Heart right ventricle (tissue), 16 donors: ENCODE measurements at places on chromosomes 16 and 17.
A peak's percentile ranks its signal among the peaks of the same experiment; 100 is the strongest.

GRCh38 chr17:44502598-44503146 is 534 bp downstream of the GPATCH8 start:
- peaks cover 46% of the 10 kb centered on the region for H3K4me1 ChIP-seq

DNA sequence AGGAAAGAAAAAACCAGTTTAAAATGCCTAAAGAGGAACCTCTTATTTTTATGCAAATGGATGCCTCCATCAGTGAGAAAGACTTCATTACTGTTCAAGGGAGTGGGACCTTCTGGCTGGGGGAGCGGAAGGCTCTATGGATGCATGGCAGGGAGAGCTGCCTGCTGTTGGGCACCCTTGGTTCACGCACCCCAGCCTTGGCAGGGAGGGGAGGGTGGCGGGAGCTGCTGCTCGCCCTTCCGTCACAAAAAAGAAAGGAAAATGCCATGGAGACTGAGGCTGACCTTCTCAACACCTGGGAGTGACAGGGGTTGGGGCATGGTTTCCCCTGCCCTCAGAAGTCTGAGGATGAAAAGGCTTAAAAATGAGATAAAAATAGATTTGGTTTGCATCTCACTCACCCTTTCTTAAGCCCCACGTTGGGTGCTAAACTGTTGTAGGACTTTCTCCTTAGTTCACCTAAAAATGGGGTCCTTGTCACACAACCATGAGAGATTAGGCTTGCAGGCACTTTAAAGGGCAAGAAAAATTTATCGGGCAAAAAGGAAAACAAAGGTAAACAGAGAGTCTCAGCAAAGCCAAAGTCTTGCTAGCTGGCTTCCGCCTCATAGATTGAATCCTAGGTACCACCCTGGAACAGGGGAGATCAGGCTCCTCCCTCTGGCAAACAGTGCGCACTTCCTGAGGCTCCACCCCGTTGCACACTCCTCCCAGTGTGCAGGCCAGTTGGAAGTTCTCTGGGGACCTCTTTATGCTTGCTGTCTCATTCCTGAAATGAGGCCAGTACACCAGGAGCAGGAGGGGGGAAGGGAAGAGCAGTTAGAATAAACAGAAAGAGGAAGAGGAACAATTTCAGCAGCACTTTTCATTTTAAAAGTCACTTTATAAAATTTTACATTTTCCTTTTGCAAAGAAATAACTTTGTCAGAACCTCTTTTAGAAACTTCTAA is 31.6 kb downstream of the PHKB start:
- peak; percentile 93 for DNase-seq
- peak overlapping the region; percentile 81 for H3K27ac ChIP-seq
- H3K27me3 ChIP-seq: no peaks in the 10 kb centered on the region
- H3K4me1 ChIP-seq: peaks cover 33% of the 10 kb centered on the region

DNA sequence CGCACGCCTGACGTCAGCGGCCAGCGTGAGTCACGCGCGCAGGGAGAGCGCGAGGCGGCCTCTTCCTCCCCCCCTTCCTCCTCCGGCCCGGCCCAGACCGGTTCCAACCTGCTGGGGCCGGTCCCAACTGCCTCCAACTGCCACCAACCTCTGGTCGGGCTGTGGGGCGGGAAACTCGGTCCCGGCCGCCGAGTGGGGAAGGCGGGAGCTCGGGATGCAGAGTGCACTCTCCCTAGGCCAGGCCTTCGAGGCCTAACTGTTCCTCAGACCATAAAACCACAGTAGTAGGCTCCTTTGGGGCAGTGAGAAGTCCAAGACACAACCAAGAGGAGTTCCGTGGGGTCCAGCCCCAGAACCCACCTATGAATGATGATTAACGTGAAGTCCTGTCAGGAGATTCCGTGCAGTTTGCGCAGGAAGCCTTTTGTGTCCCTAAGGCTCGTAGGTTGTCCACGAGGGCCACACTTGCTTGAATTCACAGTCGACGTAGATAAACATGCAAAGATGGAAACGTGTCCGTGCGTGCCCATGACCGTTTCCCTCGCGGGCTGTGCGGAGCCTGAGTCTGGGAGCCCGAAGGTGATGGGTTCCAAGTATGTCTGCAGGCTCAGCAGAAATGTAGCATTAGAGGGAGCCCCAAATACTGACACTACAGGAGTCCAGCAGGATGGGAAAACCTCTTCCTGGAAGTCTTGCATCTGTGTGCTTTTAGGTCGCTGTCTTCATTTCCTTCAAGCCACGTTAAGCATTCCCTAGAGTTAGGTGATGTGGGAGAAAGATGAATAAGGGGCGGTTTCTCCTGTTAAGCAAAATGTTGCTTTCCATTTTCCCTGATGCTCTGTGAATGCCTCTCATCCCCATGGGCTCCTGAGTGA is 647 bp downstream of the UNK start:
- H3K4me1 ChIP-seq: peaks cover 37% of the 10 kb centered on the region
- peak overlapping the region; percentile 64 for H3K4me3 ChIP-seq
- no peaks in the 10 kb centered on the region for H3K36me3 ChIP-seq
- peak; percentile 89 for DNase-seq

- no peaks in the 10 kb centered on the region for H3K27me3 ChIP-seq
- DNase-seq: no peak
- H3K27ac ChIP-seq: no peak overlapping the region
Measured at GRCh38 chr17:57261084-57261461, 4.8 kb downstream of the MSI2 start.

GRCh38 chr17:43714465-43715149 is 44.0 kb downstream of the SOST start:
- H3K4me3 ChIP-seq: no peak overlapping the region
- no peak for DNase-seq
- H3K27me3 ChIP-seq: no peaks in the 10 kb centered on the region
- no peaks in the 10 kb centered on the region for H3K36me3 ChIP-seq

- no peaks in the 10 kb centered on the region for H3K27me3 ChIP-seq
- no peaks in the 10 kb centered on the region for H3K4me1 ChIP-seq
- H3K27ac ChIP-seq: no peak overlapping the region
Measured at GRCh38 chr17:70379945-70380344, 210.6 kb downstream of the KCNJ2 start.

DNA sequence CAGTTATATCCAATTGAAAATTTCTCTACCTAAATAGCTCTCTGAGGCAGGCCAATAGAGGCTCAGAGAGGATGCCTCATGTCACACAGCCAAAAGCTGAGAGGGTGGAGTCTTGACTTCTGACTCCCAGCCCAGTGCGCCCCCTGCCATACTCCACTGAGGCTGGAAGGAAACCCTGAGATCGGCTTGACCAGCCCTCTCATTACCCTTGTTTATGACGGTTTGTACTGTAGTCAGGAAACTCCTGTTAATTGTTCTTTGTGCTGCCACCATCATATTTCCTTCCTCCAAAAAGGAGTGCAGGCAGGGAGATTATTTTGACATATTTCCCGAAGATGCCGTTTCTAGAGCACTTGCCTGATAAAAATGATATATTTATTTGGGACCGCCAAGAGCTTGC is 107.9 kb downstream of the AIPL1 start:
- no peaks in the 10 kb centered on the region for H3K36me3 ChIP-seq
- peaks cover 46% of the 10 kb centered on the region for H3K4me1 ChIP-seq
- peak overlapping the region; percentile 75 for H3K27ac ChIP-seq
- no peaks in the 10 kb centered on the region for H3K27me3 ChIP-seq
- no peak overlapping the region for H3K4me3 ChIP-seq
- DNase-seq: peak; percentile 76

DNA sequence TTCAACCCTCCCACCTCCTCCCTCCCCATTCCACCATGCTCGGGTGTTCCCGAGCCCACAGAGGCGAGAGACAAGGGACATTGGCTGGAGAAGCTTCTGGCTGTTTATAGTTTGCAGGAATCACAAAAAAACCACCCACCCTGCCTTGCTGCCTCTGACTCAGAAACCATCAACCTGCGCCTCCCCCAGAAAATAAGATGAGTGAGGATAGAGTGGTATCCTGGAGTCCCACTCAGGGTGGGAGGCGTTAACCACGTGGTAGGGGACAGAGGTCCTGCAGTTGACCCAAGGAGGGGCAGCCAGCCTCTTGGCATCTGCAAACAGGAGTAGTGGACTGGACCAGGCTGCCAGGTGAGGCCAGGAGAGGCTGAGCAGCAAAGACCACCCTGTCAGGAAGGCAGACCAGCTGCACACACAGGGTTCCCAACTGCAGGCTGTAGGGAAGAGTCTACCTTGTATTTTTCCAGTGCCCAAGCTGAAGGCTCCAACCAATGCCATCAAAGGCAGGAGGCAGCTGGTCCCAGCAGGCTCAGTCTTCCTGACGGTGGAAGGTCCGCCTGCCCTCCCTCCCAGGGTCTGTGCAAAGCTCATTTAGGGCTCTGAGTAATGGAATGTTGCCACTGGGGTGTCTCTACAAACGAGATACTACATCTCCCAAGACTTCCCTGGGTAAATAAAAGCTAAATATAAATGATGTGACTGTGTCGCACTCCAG is 201.5 kb upstream of the TNRC6C start:
- no peak for DNase-seq
- H3K4me1 ChIP-seq: no peaks in the 10 kb centered on the region
- H3K4me3 ChIP-seq: no peak overlapping the region
- no peaks in the 10 kb centered on the region for H3K36me3 ChIP-seq

DNA sequence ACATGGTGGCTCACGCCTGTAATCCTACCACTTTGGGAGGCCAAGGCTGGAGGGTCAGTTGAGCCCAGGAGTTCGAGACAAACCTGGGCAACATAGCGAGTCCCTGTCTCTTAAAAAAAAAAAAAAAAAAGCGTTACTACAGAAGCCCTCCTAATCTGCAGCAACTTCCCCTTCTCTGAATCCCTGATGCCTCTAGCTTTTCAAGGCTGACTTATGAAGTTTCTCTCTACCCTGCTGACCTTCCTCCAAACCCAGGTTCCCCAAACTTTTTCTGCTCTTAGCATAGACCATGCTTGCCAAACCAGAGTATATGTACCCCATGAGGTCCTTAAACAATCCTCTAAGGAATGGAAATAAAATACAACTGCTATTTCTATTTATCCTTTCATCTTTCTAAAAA is 16.4 kb downstream of the LYRM1 start:
- peak overlapping the region; percentile 70 for H3K27ac ChIP-seq
- DNase-seq: no peak
- no peaks in the 10 kb centered on the region for H3K36me3 ChIP-seq
- H3K4me1 ChIP-seq: no peaks in the 10 kb centered on the region

DNA sequence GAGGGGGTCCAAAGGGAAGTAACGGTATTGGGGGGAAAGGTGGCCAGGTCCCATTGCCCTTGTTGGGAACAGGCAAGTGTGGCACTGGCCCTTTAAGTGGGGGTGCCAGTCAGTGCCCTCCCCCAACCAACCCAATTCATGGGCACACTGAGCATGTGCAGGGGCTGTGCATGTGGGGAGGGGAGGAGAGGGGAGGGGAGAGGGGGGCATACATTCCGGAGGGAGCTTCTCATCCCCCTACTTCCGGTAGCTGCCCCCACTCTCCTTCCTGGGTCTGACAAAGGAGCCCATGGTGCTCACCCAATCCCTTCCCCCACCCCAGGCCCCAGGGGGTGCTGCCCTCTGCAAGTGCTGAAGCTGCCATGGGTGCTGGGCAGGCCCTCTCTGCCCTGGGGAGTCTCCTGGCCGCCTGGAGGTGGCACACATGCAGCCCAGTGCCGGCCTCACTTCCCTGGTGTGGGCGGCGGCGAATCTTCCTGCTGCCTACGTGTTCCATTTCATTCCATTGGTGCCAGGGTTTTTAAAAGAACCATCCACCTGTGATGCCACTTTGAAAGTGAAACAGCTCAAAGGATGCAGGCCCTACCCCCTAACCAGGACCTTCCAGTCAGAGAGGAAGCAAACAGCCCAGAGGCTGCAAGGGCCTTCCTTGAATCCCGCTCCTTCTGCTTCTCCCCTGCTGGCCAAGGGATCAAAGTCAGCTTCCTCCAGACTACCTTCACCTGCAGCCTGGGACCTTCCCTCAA is 11.0 kb downstream of the HEXIM2 start:
- no peaks in the 10 kb centered on the region for H3K27me3 ChIP-seq
- H3K27ac ChIP-seq: peak overlapping the region; percentile 92
- DNase-seq: peak; percentile 70
- peaks cover 36% of the 10 kb centered on the region for H3K4me1 ChIP-seq

DNA sequence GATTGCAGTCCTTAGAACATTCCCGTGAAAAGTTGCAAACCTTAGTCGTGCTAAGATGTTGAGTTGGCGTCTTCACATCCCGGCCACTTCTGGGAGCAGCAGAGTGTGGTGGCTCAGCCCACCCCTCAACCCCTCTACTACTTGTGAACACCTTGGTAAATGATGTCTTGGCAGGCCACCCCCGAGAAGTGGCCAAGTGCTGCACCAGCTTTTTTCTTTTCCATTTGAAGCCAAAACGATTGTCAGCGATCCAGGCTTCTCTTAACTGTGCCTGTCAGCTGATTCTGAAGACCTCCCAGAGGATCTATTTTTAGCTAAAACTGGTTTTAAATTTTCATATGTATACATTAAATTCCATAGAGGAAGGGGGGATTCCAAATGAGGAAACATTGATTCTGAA is 247.5 kb downstream of the CDH13 start:
- no peak for DNase-seq
- no peaks in the 10 kb centered on the region for H3K36me3 ChIP-seq
- H3K4me3 ChIP-seq: no peak overlapping the region
- no peak overlapping the region for H3K27ac ChIP-seq
- no peaks in the 10 kb centered on the region for H3K4me1 ChIP-seq

- no peak overlapping the region for H3K4me3 ChIP-seq
- no peaks in the 10 kb centered on the region for H3K27me3 ChIP-seq
- no peaks in the 10 kb centered on the region for H3K4me1 ChIP-seq
- no peak for DNase-seq
- no peaks in the 10 kb centered on the region for H3K36me3 ChIP-seq
- H3K27ac ChIP-seq: no peak overlapping the region
Measured at GRCh38 chr17:5513628-5514027, 27.3 kb downstream of the MIS12 start.

DNA sequence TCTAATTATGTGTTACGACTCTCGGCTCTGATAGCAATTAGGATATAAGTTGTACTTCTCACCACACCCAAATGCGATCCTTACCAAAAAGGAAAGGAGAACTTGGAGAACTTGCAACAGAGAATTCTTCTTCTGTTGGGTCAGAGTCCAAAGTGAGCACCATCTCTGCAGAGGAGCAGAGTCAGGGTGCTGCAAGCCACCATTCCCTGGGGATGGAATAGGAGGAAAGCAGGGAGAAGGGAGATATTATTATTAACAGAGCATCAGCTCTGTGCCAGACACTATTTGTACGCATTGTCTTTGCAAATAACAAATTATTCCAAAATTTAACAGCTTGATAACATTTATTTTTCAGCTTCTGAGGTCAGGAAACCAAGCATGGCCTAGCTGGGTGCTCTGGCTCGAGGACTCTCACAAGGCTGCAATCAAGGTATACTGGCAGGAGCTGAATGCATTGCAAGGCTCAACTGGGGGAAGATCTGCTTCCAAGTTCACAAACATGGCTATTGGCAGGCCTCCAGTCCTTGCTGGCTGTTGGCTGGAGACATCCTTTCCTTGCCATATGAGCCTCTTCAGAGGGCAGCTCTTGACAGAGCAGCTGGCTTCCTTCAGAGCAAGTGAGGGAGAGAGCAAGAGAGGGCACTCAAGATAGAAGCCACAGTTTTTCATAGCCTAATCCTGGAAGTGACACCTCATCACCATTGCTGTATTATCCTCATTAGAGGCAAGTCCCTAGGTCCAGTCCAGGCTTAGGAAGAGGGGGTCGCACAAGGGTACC is 296.2 kb upstream of the CDH5 start:
- peak; percentile 68 for DNase-seq
- H3K27ac ChIP-seq: no peak overlapping the region
- H3K4me1 ChIP-seq: peaks cover 15% of the 10 kb centered on the region
- no peaks in the 10 kb centered on the region for H3K36me3 ChIP-seq
- H3K27me3 ChIP-seq: peaks cover 5% of the 10 kb centered on the region
- H3K4me3 ChIP-seq: no peak overlapping the region
